HS-5 (cell line): ENCODE measurements at places on chromosomes 2 and 18.
A peak's percentile ranks its signal among the peaks of the same experiment; 100 is the strongest.

DNA sequence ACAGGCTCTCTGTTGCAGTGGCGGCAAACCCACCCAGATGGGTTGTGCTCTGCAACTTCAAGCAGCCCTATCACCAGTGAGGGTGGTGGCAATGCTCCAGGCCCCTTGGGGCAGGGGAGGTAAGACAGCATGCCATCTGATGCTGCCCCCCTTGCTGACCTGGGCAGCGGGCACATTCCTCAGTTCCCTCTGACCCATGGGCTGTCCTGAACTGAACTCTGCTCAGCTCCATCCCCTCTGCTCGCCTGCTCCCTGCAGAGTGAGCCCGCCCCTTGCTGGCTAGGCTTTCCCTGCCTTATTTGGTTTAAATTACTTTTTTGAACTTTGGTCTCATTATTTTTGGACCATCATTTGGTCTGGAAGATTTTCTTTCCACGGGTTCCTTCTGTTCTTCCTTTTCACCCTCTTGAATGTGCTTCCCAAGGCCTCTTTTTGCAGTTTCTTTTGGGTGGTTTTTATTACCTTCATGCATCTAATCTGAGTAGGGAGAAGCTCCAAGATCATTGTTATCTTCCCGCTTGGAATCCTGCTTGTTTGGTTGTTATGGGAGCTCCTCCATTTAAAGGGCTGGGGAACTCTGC lies 565.4 kb downstream of the TNS1 start:
- no peak for DNase-seq

DNA sequence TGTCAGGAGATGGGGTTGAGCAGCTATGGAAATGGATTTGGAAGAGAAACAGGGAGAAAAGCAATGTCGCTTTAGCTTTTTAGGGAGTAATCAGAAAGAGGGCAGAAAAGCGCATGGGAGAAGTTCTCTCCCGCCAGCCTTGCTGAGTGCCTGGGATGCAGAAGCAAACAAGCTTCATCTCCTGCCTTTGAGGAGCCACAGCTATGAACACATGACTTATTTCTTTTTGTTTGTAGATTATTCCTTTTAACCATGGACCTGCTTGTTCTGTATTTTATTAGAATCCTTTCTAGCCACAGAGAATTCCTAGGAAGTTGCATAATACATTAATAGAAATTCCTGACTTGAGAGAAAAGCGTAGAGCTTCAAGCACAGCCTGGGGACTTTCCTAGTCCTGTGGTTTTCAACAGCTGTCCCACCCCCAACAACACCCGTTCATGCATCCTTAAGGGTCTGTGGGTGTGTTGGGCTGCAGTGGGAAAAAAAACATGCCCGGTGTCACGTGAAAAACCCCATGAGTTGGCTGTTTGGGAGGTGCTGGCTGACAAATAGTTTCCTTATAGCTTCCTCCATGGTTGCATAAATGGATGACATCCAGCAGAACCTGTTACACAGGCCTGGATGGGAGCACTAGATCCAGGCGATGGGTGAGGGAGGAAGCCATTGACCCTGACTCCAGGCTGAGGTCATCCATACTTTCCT lies 14.9 kb downstream of the SLC9A4 start:
- peak; percentile 40 for DNase-seq

DNA sequence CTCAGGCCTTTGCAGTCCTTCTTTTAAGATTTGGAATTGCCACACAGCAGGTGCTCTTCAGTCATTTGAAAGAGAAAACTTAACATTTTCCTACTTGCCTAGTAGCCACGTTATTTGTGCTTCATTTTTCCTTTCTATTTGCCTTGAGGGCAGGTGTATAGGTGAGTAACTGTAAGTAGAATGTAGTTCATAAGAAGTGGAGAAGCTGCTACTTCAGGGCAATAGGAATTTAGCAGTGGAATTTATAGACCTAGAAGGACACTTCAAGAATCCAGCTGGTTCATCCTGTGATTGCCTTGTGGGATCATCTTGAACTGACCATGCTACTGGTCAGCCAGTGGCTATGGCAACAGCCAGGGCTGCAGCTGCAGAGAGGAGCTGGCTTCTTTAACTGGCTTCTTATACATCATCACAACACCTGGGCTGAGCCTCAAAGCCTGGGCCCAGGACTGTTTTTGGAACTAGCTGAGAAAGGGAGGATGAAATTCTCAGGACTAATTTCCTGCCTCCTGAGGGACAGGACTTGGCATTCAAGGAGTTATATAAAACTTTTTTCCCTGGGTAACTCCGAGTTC lies 5.1 kb upstream of the LANCL1 start:
- DNase-seq, result no peak

DNA sequence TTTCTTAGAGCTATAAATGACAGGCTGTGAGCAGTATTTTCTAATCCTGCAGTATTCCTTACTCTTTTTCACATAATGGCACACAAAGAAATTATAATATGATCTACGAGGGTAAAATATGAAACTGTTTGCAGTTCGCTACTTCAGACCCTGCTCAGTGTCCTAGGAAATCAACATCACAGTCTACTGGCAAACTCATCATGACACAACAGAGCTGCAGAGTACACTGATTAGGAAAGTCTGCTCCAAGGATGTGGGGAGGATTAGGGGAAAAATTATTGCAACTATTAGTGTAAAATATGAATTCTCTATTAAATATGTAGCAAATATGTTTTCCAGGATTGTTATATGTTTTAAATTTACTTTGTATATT lies 149.2 kb upstream of the REG3G start:
- no peak for DNase-seq

GRCh38 chr2:126719191-126719832 lies 63.4 kb downstream of the GYPC start:
- DNase-seq, result no peak

DNA sequence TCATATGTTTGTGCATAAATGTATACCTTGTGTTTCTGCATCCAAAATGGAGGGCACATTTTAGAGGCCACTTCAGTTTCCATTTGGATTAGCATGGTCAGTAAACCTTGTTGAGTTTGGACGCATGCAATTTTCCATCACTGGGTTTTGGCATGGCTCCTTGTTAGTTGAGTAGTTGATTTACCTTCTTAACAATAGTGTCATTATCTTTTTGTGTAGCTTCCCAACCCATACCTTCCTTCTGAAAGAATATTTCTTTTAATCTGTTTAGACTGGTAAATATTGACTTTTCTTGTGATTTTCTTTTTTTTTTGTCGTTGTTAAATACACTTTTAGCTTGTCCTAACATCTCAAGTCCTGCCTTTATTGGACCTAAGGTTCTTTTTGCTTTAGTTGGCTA lies 15.5 kb downstream of the RPIA start:
- no peak for DNase-seq

GRCh38 chr2:173137610-173138009 lies 62.0 kb downstream of the MAP3K20 start:
- no peak for DNase-seq

DNA sequence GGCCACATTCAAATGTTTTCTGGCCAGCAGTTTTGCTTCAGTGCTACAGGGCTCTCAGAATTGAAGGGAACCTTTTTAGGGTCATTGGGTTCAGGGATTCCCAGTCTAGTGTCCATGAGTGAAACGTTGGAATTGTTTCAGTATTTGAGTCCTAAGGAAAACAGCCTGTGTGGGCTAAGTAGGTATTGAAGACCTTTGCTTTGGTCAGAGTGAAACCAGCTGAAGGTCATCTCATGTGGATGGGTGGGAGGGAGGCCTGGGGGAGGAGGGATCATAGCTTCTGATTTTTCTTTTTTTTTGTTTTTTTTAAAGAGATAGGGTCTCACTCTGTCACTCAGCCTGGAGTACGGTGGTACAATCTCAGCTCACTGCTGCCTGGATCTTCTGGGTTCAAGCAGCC lies 20.2 kb downstream of the B3GNT2 start:
- no peak for DNase-seq

DNA sequence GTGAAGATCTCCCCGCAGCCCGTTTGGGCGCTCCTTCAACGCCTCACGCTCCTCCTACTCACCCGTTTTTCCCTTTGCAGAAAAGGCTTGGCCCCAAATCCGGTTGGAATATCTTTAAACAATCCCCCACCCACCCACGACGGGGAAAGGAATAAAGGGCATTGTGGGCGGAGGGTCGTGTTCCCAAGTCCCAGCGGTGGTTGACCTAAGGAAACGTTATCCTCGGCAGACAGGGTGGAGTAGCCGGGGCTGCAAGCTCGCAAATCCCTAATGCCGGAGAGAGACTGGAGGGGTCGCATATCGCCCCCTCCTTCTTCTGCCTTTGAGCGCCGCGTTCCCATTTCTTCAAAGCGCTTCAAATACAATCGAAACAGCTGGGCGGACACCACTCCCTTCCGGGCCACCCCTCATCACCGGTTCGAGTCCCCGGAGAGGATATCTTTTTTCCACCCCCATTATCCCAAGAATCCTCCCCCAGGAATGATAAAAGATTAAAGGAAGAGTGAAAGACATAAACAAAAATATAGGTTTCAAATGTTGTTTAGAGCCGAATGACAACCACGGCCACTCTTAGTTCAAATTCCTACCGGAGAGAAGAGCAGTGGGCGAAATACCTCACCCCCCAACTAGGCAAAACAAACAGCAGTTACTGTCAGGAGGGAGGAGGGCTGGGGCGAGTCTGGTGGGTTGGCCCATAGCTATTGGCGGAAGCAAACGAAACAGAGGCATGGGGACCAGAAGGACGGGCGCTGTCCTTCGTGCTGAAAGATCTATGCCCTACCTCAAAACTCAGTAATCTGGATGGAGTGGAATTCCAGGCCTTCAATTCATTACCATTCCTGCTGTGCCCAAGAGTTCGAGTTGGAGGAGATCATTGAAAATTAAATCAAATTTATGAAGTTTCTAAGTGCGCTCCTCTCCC lies 2.8 kb upstream of the GAD1 start:
- no peak for DNase-seq

- DNase-seq, result no peak
These were observed 96.7 kb downstream of the PMS1 start for GRCh38 chr2:189880832-189881492.

- DNase-seq, result peak; percentile 62
These were observed 889.1 kb upstream of the GCFC2 start for GRCh38 chr2:76599732-76600368.

GRCh38 chr2:53941749-53942148 lies 29.0 kb downstream of the PSME4 start:
- no peak for DNase-seq

DNA sequence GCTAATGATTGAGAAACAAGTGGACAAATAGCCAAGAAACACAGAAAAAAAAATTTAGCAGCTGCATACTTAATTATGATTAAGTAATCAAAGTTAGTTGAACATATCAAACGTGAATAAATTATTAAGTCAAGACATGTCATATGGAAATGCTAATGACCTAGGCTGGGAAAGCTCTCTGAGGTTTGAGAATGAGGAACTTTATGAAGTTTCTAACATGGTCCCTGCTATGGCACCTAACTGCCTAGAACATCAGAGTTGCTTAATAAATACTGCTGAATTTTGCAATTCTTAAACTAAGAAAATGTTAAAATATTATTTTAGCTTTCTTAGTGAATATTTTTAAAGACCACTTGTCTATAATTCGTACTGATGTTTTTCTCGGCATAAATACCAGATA lies 99.8 kb downstream of the AFF3 start:
- DNase-seq, result no peak

DNA sequence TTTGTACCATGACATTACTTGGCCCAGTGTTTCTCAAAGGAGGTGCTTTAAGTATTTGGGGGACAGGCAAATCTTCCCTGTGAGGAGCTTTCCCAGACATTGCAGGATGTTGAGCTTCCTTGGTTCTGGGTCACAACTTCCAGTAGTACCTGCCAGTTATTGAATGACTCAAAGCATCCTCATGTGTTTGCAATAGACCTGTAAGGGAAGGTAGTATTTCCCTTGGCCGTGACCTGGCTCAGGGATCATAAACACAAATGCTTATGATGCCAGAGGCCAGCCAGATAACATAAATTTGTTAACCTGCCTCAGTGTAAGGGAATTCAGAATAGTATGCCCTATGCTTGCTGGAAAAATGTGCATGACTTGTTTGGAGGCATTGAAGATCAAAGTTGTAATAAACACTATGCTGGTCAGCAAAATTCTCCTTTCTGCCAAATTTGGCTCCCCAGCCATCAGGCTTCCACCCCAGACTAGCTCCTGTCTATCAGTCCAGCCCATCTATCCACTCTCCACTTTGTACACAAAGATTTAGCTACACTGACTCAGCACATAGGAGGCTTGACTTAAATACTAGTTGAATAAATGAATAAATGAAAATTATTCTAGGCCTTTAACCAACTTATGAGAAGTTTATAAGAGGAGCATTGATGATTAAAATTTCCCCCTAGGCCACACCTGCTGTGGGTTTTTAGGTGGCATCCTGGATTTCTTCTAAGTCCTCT lies 102.0 kb upstream of the EFEMP1 start:
- no peak for DNase-seq

- DNase-seq, result no peak
These were observed 229.3 kb upstream of the HDAC4 start for GRCh38 chr2:239629926-239630617.

DNA sequence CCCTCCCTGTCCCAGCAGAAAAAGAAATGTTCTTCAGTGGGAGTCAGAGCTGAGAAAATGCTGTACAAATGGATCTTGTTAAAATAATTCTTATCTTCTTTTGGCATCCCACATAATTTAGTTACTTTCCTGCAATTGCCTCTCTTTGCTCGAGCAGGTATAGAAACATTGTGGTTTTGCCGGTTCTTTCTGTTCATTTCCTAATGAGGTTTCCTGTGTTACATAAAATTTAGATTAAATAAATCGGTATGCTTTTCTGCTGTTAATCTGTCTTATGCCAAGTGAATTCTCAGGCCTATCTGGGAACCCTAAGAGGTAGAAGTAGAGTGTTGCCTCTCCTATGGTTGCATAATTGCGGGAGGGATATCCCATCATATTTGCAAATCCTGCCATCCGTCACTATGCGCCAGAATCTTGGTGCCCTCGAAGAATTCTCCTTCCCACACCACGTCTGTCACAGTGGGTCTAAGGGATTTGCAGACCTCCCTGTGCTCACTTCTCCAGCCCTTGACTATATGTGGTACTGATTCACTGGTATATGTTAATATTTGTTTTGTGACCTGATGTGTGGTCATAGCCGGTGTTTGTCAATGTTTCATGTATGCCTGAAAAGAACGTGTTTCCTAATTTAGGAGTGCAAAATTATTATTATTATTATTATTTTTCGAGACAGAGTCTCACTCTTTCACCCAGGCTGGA lies 12.2 kb upstream of the HDAC4 start:
- no peak for DNase-seq

DNA sequence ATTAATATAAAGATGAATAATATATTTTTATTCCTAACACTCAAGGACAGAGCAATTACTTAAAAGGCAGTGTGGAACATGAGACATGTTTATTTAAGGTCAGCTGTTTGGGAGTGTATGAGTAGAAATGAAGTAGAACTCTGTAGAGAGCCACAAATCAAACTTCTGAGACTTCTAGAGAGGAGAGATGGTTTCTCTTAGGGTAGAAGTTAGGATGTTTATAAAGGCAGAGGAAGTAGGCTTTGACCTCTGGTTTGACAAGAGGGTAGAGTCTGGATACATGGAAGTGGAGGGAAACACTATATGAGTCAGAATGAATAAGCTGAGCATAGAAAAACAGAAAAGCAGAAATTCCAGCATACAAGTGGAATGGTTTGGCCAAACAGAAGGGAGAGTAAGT lies 262.1 kb upstream of the KLHL14 start:
- DNase-seq, result peak; percentile 35

DNA sequence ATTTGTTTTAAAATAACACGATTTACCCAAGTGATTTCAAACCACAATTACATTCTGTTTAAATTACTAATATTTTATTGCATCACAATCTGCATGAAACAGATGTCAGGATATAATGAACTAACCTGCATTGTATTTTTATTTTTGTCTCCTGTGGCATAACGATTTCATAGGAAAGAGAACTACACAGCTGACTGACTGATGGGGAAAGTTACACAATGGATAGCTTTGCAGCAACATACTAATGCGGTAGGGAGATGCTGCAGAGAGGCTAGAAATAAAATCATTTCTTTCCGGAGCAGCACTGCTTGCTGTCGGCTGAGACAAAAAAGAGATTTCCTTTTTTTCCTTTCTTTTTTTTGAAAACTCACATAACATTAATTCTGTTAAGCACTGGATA lies 36.9 kb downstream of the SCN1A start:
- no peak for DNase-seq
